Vagina (tissue), 2 donors: ENCODE measurements at places on chromosomes 7 and 10. TPM values are rescaled to one million over a fixed set of nuclear protein-coding genes. Genes with fewer than 3 reads are reported as not detected.

Gene ASZ1
- not detected for total RNA-seq

Gene PAOX
- total RNA-seq: 16.9 TPM

Gene PNLIPRP1
- total RNA-seq: not detected

Gene ABCF2
- 25.3 TPM for total RNA-seq

Gene SEMA3E
- 4.4 TPM for total RNA-seq

Gene MSMB
- not detected for total RNA-seq

Gene PRSS58
- total RNA-seq: not detected

Gene ITIH5
- total RNA-seq: 20.4 TPM

Gene PILRA
- 8.3 TPM for total RNA-seq

Gene SPACDR
- total RNA-seq: not detected

Gene OPALIN
- not detected for total RNA-seq

Gene PON3
- total RNA-seq: 3.9 TPM

Gene AKR1D1
- not detected for total RNA-seq

Gene CHRM2
- 1.2 TPM for total RNA-seq

Gene CYP3A4
- not detected for total RNA-seq
